Stimulated activated CD8-positive, alpha-beta memory T cell treated with anti-CD3 and anti-CD28 coated beads, Interleukin-7, amount 100 ng/mL, for 1 hour (primary cell): ENCODE measurements at places on chromosomes 11 and 22.

GRCh38 chr11:126115816-126116331 is 53.2 kb upstream of the CDON start:
- no peak for DNase-seq

DNA sequence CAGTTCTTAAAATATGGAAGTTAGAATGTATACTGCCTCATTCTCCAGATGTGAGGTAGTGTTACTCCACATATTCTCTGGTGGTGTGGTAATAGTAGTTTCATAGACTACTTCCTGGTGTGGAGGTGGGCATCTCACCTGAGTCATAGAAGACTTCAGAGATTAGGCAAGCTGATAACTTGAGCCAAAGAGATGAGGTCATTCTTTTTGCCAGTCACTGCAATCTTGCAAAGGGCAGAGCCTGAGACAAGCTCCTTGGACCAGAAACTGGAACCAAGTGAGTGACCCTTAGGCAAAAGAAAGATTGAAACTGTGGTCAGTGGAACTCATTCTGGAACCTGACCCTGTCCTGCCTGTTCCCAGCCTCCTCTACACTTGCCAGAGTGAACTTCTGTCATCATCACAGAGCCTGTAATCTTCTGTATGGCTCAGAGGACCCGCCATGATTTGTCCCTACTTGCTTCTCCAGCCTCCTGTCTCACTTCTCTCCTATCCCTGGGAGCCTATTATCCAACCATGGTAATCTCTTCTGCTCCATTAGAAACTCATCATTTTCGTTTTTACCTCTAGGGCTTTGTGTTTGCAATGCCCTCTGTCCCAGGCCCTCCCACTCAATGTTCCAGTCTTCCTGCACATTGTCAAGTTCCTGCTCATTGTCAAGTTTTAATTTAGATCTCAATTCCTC is 10.6 kb upstream of the CCDC83 start:
- no peak for DNase-seq

DNA sequence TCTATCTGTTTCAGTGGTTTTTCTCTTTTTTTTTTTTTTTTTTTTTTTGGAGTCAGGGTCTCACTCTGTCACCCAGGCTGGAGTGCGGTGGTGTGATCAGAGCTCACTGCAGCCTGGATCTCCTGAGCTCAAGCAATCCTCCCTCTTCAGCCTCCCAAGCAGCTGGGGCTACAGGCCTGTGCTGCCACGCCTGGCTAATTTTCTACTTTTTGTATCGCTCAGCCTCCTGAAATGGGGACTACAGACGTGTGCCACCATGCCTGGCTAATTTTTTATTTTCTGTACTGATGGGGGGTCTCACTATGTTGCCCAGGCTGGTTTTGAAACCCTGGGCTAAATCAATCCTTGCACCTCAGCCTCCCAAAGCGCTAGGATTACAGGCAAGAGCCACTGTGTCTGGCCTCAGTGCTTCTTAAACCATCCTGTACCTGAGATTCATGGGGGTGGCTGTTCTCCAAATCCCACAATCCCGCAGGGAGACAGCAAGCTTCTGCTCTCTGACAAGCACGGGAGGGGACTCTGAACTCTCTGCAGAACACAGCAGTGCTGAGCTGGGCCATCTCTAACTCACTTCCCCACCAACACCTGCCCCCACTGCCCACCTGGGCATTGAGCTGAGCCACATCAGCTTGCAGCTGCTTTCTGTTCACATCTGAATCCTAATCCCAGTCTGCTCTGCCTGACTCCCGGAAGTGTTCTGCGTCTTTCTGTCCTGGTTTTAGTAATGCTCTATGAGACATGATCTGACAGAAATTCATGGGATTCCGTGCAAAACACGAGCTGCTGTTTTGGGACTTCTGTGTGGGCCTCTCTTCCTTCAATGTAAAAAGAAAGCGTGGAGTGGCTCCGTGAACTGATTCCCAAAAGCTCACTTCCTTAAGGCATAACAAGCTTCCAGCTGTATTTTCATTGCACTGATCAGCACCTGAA is 400.0 kb downstream of the LARGE1 start:
- DNase-seq, result no peak

DNA sequence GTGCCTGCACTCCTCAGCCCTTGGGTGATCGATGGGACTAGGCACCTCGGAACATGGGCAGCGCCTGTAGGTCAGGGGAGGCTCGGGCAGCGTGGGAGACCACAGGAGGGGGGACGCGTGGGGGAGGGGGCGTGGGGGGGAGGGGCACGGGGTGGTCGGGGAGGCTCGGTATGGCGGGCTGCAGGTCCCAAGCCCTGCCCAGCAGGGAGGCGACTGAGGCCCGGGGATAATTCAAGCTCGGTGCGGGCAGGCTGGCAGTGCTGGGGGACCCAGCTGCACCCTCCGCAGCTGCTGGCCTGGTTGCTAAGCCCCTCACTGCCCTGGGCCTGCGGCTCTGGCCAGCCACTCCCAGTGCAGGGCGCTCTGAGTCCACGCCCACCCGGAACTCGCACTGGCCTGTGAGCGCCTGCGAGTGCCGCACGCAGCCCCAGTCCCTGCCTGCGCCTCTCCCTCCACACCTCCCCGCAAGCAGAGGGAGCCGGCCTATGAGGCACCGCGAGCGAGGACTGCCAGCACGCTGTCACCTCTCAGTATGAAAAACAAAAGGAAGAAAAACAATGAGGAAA is 1698.3 kb upstream of the RAG2 start:
- DNase-seq, result no peak
